Activated CD4-positive, alpha-beta T cell treated with anti-CD3 and anti-CD28 coated beads for 48 hours (primary cell): ENCODE measurements at places on chromosomes 2 and 18.

- no peak for DNase-seq
Measured at GRCh38 chr2:118179445-118179844, 91.2 kb downstream of the INSIG2 start.

DNA sequence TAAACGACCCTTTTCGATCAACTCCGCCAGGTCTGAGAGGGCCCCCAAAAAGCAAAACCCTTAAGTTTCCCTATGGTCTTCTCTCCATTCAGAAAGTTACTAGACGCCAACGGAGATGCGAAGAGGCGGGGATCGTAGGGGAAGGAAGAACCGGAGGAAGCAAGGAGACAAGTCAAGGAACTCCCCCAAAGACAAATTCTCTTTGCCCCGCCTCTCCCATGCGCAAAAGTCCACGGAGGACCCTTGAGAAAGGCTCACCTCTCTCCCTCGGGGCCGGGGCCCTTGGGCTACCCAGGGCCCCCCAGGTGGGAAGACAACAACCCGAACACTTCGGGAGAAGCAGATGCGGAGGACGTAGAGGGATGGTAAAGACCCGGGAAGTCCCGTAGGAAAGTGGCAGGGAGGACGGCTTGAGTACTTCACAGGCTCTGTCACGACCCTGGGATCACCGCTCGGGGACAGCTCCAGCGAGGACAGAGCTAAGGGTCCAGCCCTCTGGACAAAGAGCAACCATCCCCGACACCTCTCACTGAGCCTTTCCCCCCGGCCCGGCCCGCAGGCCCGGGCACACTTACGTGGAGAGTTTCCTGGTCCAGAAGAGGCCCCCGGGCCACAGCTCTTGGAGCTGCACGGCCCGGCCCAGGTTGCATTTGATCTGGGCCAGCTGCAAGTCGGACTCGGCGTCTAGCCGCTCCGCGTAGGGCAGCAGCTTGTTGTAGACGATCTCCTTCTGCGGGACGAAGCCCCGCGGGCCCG, 647 bp downstream of the PSME4 start:
- peak; percentile 39 for DNase-seq

GRCh38 chr2:86193901-86194567, 1.2 kb downstream of the IMMT start:
- peak; percentile 25 for DNase-seq

GRCh38 chr2:15956751-15957736, 16.7 kb downstream of the MYCN start:
- DNase-seq: no peak
